ENCODE measurements at places on chromosomes 16 and 17. TPM values are rescaled to one million over a fixed set of nuclear protein-coding genes. Genes with fewer than 3 reads are reported as not detected.

WFIKKN2 gene
- total RNA-seq: not detected

XYLT1 gene
- 46.6 TPM for total RNA-seq

ST6GALNAC1 gene
- total RNA-seq: 1.4 TPM

VPS9D1 gene
- 10.8 TPM for total RNA-seq

SLC35G6 gene
- total RNA-seq: not detected

TAOK2 gene
- 47.7 TPM for total RNA-seq

KIF2B gene
- total RNA-seq: not detected

SLC47A1 gene
- not detected for total RNA-seq

ABCC6 gene
- total RNA-seq: not detected

MSLN gene
- not detected for total RNA-seq

TAC4 gene
- not detected for total RNA-seq

RANGRF gene
- 48.9 TPM for total RNA-seq

HIC1 gene
- total RNA-seq: 31.0 TPM

SLC38A8 gene
- not detected for total RNA-seq

SLC25A11 gene
- total RNA-seq: 73.0 TPM

TMED6 gene
- total RNA-seq: 1.0 TPM

WNT3 gene
- not detected for total RNA-seq

KRT23 gene
- total RNA-seq: not detected

ARHGDIG gene
- not detected for total RNA-seq

ZNF785 gene
- 18.3 TPM for total RNA-seq

ZFP3 gene
- 6.5 TPM for total RNA-seq

UTS2R gene
- total RNA-seq: not detected

CACNG3 gene
- not detected for total RNA-seq

CCL8 gene
- total RNA-seq: not detected

MMP25 gene
- 19.8 TPM for total RNA-seq

CIBAR2 gene
- total RNA-seq: not detected

GSDMA gene
- total RNA-seq: 1.5 TPM

SLFN14 gene
- not detected for total RNA-seq

ADGRG1 gene
- total RNA-seq: 2.9 TPM

CDC42EP4 gene
- total RNA-seq: 1.7 TPM

AOC3 gene
- total RNA-seq: 0.56 TPM

SLC6A2 gene
- not detected for total RNA-seq

CD300H gene
- not detected for total RNA-seq

GNG13 gene
- total RNA-seq: not detected

PRAC1 gene
- not detected for total RNA-seq

ZG16 gene
- total RNA-seq: not detected

TMEM106A gene
- total RNA-seq: 11.8 TPM

Measured in activated CD4-positive, alpha-beta T cell treated with anti-CD3 and anti-CD28 coated beads, Interleukin-2, amount 10 ng/mL, durations not matched to agents 7 days and 5 days (primary cell).